Head of caudate nucleus (tissue), 42 donors: ENCODE measurements at places on chromosomes 16 and 17.
A peak's percentile ranks its signal among the peaks of the same experiment; 100 is the strongest.

GRCh38 chr16:25235991-25236390, 19.2 kb downstream of the AQP8 start:
- no peak for DNase-seq

GRCh38 chr16:78584991-78585390, 485.5 kb downstream of the WWOX start:
- DNase-seq, result no peak

DNA sequence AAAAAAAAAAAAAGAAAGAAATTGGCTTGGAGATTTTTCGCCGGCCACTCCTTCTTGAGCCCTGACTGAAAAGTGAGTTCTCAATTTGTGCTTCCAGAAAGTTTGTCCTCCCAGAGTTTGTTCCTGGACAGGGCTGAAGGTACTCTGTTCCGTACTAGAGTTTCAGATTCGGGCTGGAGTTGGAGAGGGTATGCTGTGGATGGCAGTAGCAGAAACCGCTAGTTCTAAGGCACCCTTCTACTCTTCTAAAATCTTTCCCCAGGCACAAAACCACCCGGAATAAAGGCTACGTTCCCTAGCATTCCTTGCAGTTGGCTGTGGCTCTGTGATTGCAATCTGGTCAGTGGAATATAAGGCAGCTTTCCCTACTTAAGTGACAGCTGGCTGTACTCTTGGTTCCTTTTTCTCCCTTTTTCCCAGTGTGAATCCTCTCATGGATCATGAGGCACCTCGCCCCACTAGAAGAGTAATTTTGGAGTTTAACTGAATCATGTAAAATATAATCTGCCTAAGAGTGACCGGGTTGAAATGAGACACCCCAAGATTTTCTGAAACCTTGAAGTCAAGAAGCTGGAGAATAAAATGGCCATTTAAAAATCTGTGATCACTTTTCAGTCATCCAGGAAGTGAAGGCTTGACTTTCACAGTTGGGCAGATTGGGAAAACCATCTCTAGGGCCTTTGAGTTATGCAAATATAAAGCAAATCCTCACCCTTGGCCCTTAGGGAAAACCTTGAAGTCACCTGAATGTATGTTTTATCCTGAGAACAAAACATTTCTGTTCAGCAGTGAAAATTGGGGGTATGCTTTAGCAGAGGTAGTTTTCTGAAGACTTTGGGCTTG, 901 bp upstream of the HEATR6 start:
- no peak for DNase-seq

- no peak for DNase-seq
These were observed 2.9 kb downstream of the CMC2 start for GRCh38 chr16:81003610-81004460.

GRCh38 chr16:89909777-89910716, 8.6 kb upstream of the MC1R start:
- DNase-seq, result peak; percentile 89

- no peak for DNase-seq
These were observed 1.9 kb downstream of the SRSF1 start for GRCh38 chr17:58005031-58005727.

DNA sequence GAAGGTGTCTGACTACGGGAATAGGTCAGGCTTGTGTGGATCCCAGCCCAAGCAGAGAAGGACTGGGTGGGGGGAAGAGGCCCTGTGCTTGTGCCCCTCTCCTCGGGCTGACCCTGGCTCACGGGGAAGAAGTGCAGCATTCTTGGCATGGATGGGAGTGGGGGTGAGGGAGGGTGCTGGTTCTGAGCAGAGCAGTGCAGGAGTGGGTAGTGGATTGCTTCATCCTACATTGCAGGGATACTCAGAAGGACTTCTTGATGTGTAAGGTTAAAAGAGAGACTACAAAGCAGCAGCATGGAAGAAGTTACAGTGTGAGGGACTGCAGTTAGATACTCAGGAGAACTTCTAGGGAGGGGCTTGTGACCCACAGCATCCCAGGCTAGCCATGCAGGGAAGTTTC, 2.1 kb downstream of the ARHGAP23 start:
- no peak for DNase-seq

GRCh38 chr17:77438241-77439188, 297.7 kb downstream of the SEC14L1 start:
- DNase-seq, result no peak

DNA sequence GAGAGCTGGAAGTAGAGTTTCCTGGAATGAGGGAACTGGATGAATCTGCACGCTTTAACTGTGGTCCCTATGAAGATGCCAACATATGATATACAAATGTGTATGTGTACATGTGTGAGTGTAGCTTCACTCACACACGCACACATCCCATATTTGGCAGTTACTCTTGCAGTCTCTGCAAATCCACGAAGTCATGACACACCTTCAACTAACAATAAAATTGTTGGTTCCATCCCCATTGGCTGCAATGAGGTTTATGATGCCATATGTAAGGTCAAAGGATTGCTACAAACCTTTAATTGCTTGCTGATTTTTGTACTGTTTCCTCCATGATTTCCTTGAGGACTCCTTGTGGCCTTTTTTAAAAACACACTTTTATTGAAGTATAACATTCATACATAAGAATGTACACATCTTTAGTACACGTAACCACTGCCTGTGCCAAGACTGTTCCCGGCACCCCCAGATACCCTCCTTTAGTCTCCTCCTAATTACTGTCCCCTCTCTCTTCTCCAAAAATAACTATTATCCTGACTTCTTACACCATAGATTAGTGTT, 22.0 kb downstream of the MYO1D start:
- DNase-seq, result no peak
